ENCODE measurements at places on chromosomes 5 and 9. TPM values are rescaled to one million over a fixed set of nuclear protein-coding genes. Genes with fewer than 3 reads are reported as not detected.
A peak's percentile ranks its signal among the peaks of the same experiment; 100 is the strongest.

- DNase-seq = no peak
Measured at GRCh38 chr9:116490321-116490720, 196.8 kb upstream of the TRIM32 start.

GRCh38 chr9:105436783-105437182, 11.1 kb upstream of the FSD1L start:
- no peak for DNase-seq

GRCh38 chr9:25990376-25990775, 312.1 kb upstream of the TUSC1 start:
- no peak for DNase-seq

DNA sequence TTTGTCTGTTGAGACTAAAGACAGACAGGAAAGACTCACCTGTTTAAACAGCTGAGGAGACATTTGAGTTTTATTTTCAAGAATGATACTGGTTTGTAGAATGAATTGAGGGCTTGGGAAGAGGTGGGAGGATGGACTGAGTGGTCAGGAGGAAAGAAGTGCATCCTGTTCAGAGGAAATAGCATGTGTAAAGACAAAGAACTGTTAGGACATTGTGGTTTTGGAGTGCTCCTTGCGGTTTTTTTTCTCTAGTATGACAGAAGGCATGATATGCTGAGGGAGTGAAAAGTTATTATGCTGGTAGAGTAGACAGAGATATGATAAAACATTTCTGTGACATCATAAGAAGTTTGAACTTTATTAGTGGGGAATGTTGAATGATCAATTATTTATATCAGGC, 270.7 kb upstream of the ELAVL2 start:
- DNase-seq = no peak

GRCh38 chr5:124927735-124928134, 181.3 kb upstream of the ZNF608 start:
- no peak for DNase-seq

Gene TAF11L4
- total RNA-seq = not detected

GRCh38 chr5:40490464-40491111, 189.1 kb upstream of the PTGER4 start:
- no peak for DNase-seq

Gene SPINK4
- not detected for total RNA-seq

DNA sequence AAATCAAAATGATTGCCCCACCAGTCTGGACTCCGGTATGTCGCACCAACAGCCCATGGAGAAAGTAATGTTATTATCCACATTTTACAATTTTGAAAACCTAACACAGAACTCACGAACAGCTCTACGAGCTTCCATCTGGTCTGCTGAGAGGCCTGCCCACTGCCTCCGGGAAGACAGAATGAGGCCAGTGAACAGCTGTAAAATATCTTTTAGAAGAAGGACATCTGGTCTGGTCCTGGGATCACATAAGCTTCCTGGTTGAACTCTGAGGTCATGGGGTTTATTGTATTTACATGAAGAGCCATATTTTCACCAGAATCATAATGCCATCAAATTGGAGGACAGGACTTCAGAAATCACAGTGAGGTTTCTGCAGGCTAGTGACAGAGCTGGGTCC, 89.0 kb downstream of the FRMD3 start:
- no peak for DNase-seq

Gene PCSK1
- 0.09 TPM for total RNA-seq

DNA sequence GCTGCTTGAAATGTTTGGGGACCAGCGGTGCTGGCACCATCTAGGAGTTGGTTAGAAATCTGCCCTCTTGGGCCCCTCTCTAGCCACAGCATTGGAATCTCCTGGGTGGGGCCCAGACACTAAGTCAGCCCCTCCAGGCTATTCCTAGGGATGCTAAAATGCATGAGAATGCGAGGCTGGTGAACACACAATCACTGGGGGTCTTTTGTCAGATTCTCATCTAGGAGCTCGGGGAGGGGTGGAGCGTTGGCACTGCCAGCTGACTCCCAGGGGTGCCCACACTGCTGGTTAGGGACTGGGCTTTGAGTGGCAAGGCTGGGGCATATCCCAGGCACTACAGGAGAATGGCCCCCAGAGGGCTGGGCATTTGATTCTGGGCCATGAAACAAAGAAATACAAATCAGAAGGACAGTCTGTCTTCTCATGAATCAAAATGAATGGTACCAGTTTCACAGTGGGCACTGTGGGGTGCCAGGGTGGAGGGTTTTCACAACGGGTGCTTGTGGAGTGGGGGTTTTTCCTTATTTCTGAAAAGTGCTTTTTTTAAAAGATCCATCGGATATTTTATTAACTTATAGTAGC, 127.8 kb upstream of the RAPGEF1 start:
- no peak for DNase-seq

DNA sequence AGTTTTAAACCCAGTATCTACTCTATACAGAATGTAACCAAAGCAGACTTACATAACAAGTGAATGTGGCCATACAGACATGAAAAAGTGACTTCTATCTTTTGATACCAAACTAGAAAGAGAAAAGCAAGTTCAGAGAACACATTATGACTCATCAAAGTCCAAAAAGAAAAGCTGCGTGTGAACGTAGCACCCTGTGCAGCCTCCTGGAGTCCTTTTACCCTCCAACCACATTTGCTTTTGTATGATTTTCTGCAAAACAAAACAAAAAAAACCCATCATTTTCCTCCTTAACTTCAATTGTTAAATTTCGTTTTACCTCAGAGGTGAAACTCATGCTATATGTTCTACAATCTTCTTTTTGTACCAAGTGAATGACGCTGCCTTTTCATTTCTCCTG, 2.8 kb upstream of the SMARCA2 start:
- DNase-seq = no peak

DNA sequence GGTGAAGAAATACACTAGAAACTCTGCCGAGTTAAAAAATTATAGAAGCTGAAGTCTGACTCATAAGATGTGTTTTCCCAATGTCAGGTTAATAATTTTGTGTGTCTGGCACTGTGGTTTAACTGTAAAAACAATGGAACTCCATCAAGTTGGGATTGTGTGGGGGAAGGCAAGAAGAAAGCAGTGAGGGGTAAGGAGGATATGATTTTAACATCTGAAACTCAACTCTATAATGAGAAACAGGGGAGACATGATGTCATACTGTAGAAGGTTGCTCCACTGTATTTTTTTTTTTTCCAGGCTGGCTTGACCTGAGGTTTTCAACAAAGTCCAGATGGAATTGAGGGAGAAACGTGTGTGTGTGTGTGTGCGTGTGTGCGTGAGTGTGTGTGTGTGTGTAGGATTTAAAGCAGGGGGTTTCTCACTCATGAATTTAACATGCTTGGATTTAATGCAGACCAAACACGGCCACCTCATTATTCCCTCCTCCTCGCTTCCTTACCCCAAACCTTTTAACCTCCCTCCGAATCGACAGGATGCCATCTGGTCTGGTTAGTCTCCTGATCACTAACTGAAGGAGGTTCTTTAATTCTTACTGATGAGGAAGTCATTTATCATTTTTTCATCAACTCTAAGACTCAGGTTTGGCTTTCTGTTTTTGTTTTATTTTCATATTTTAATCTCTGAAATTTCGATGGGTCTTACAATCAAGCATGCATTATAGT, 140.2 kb upstream of the LPAR1 start:
- DNase-seq = no peak

GRCh38 chr5:79642210-79642609, 30.0 kb downstream of the TENT2 start:
- no peak for DNase-seq

DNA sequence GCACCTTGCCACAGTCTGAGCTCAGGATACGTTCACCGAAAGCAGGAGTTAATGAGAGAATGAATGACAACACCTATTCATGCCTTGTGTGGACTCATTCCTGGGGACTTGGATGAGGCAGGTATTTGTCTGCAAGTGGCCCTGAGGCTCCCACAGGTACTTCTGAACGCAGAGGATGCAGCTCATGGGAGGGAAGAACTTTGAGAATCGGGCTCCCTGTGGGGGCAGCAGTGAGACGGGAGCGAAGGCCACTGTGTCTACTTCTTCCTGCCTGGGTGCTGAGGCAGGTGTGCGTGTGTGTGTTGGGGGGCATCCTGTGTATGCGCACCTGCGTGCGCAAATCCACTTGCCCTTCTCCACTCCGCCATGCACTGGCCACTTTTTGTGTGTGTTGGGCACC, 42.2 kb downstream of the PTPN3 start:
- DNase-seq = no peak

GRCh38 chr5:80041527-80041926, 6.4 kb downstream of the THBS4 start:
- no peak for DNase-seq

DNA sequence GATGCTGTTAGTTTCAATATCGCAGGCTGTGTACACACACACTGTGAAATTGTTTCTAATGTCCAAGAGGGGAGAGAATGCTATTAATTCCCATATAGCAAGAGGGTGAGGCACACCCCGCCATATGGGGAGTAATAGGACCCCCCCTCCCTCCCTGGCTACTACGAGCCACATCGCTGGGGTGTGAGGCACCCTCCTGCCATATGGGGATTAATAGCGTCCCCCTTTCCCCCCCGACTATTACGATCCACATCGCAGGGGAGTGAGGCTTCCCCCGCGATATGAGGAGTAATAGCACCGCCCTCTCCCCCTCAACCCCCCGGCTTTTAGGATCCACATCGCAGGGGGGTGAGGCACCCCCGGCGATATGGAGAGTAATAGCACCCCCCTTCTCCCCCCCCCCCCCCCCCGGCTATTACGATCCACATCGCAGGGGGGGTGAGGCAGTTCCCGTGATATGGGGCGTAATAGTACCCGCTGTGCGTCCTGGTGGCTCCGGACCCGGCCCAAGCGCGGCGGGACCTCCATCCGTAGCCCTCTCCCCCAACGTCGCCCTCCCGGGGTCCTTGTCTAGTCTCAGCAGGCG, 494 bp upstream of the STK32A start:
- no peak for DNase-seq

GRCh38 chr9:6625363-6625762, 20.2 kb downstream of the GLDC start:
- DNase-seq = no peak

GRCh38 chr9:6443661-6444060, 30.7 kb downstream of the UHRF2 start:
- DNase-seq = no peak

DNA sequence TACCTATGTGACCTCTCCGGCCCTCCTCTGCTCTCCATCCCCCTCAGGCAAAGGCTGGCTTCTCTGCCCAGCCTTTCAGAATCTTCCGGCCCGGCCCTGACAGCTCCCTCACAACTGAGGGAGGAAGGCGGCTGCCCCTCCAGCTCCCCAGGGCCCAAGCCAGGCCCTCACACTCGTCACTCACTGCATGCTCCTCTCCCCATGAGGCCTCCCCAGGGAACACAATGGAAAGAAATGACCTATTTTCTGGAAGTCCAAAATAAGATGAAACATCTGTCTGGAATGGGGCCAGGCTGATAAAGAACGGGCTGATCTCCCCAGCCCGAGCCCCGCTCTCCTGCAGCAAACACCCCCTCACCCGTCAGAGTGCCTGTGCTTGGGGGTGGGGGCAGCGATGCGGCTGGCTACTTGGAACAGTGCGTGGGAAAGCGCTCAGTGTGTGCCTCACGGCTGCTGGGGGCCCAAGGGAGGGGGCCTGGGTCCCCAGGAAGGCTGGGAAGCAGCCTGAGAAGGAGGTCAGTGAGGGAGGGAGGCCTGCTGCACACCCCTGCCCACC, 11.3 kb downstream of the PDGFRB start:
- DNase-seq = no peak

Gene C9orf153
- total RNA-seq = 0.98 TPM

- DNase-seq = no peak
Measured at GRCh38 chr9:91395553-91396471, 27.8 kb downstream of the NFIL3 start.

Gene GRM6
- not detected for total RNA-seq

DNA sequence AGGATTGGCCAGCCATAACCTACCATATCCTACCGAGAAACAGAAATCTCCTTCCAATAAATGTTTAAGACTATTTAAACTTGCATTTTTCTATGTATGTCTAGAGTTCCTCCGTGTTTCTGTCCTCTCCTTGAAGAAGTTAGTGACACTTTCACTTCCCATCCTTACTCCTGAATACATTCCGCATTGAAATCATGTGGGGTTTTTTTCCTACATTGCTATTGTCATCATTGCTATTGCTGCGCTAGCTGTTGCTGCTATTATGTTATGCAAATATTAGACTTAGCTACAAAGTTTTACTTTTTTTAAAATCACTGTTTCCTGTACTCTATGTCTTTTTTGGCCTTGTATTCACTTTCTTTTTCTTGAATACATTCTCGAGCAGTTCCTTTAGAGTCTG, 83.3 kb upstream of the NEK6 start:
- no peak for DNase-seq

- DNase-seq = no peak
Measured at GRCh38 chr9:72650206-72650605, 128.8 kb downstream of the TMC1 start.

DNA sequence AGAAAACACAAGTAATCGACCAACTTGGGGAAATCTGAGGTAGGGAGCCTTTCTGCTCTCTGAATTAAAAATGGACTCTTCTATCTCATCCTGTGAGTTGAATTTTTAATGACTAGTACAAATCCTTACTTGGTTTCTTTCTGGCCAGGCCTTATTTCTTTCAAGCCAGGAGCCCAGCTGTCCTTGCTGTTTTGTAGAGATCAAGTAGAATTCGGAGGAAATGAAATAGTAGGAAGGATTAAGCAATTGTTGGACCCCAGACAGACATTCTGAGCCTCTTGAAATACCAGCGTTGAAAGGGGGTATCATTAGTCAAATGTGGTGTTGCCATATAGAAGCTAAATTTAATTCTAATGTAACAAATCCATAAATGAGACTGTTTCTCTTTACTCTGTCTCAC, 53.7 kb upstream of the SMIM15 start:
- no peak for DNase-seq

Gene NR2F1
- total RNA-seq = 181 TPM

- DNase-seq = no peak
Measured at GRCh38 chr5:173794901-173795416, 93.2 kb upstream of the CPEB4 start.

GRCh38 chr9:126431077-126431742, 104.6 kb downstream of the MVB12B start:
- DNase-seq = no peak

Gene SLC22A5
- total RNA-seq = 16.0 TPM

DNA sequence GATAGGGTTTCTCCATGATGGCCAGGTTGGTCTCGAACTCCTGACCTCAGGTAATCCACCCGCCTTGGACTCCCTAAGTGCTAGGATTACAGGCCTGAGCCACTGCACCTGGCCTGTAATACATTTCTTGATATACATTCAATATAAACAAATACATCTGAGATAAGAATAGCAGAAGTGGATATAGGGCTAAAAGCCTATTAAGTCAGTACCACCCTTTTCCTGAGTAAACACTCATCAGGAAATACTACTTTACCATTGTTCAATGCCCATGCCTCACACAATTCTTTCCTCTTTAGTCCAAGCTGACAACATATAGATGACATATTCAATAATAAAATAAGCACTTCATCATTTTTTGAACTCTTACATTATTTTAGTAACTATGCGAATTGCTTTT, 64.8 kb downstream of the MRPS27 start:
- no peak for DNase-seq

GRCh38 chr5:75951158-75951557, 132.0 kb upstream of the SV2C start:
- DNase-seq = no peak

- DNase-seq = peak; percentile 80
Measured at GRCh38 chr9:83219154-83219923, 156.4 kb upstream of the RASEF start.
